ENCODE measurements at places on chromosomes 4 and X.

DNA sequence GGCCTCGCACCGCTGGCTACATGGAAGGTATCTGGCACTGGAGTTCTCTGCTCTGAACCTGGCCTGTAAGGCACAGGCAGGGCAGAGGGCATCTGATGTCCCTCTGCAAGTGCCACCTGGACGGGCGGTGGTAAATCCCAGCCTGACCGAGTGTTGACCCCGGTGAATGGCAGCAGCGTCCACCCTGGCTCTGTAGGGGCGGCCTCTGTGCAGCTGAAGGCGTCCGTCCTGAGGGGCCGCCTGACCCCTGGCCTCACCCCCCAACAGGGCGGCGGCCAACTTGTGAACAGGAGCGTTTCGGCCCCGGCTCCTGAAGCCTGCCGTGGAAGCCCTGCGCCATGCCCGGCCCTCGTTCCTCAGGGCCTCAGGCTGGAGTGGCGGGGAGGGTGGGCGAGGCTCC, 51.4 kb downstream of the CPZ start:
- DNase-seq, result no peak

GRCh38 chr4:1994938-1995337, 13.8 kb downstream of the NELFA start:
- DNase-seq, result no peak

GRCh38 chrX:9339603-9340491, 125.0 kb upstream of the TBL1X start:
- peak; percentile 69 for DNase-seq

GRCh38 chrX:150731795-150732194, 38.6 kb downstream of the MTMR1 start:
- DNase-seq, result no peak

GRCh38 chr4:126874533-126874932, 758.2 kb upstream of the INTU start:
- no peak for DNase-seq

DNA sequence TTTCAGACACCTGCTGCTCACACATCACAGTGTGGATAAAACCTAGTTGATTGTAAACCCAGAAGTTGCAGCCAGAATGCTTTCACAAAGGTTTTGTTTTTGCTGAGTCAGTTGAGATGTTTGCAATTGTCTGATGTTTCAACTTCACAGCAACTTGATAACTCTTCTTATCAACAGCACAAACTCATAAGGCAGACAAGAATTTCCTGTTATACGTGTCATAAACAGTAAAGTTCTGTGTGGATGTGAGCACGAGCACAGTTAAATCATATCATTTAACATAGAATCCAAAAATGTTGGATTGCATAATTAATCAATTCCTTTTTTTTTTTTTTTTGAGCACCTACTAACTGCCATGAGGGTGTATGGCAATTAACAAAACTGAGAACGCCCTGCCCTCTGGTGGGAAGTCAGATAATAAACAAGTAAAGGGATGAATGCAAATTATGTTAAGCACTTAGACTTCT, 512.2 kb downstream of the PDHA2 start:
- DNase-seq, result no peak

DNA sequence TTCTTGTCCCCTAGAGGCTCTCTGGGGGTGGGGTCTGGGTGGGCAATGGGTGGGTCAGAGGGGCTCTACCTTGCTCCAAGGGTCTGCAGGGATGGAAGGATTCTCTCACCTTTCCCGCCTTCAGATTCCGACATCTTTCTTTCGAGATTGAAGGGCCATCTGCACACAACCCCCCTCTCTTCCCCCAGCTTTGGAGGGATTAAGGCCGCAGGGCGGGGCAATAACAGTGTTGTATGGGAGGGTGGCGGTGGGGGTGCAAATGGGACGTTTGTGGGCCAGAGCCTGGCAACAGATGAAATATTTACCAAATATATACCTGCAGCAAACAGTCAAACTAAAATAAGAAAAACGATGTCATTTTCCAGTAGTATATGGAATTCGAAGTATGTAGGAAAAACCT, at the start of gene CACNA1F:
Gene CACNA1F (minus strand): TSS at position 165 of the 400 bp plus-strand sequence. CDS start 31 bp downstream, at position 134.
- DNase-seq, result no peak

GRCh38 chr4:114807357-114807756, 208.8 kb downstream of the UGT8 start:
- DNase-seq, result no peak

GRCh38 chrX:81390237-81390636, 188.3 kb downstream of the SH3BGRL start:
- DNase-seq, result no peak

- DNase-seq, result no peak
Observed at GRCh38 chr4:149794352-149794751, 21.3 kb downstream of the IQCM start.

GRCh38 chrX:17359500-17359899, 15.5 kb upstream of the NHS start:
- DNase-seq, result no peak

DNA sequence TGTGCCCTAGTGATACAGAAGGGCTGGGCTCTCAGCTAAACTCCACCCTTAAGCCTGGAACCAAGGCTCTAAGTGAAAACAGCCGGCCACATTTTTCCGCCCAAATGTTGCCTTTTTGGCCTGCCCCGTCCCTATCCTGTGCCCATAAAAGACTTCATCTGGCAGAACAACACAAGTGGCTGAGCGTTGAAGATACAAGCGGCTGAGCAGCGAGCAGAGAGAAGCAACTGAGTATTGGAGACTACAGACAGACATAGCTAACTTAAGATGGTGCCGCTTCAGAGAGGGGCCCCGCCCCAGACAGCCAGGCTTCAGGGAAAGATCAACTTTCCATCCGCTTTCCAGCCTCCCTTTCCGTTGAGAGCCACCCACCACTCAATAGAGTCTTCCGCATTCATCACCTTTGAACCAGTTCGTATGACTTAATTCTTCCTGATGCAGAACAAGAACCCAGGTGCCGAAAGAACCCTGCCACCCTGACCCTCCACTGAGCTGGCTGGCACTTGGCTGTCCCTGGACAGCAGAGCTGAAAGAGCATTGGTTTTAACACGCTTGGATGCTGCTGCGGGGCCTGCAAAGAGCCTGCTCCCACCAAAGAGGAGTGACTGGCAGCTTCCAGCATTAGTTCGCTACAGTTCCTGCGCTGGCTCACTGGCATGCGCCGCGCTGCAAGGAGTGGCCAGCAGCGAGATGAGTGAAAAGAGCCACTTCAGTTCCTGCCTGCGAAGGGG, 853.2 kb upstream of the INTU start:
- no peak for DNase-seq

GRCh38 chr4:55681430-55681829, 45.3 kb upstream of the NMU start:
- no peak for DNase-seq

GRCh38 chr4:163556177-163556576, 61.7 kb downstream of the TMA16 start:
- no peak for DNase-seq

DNA sequence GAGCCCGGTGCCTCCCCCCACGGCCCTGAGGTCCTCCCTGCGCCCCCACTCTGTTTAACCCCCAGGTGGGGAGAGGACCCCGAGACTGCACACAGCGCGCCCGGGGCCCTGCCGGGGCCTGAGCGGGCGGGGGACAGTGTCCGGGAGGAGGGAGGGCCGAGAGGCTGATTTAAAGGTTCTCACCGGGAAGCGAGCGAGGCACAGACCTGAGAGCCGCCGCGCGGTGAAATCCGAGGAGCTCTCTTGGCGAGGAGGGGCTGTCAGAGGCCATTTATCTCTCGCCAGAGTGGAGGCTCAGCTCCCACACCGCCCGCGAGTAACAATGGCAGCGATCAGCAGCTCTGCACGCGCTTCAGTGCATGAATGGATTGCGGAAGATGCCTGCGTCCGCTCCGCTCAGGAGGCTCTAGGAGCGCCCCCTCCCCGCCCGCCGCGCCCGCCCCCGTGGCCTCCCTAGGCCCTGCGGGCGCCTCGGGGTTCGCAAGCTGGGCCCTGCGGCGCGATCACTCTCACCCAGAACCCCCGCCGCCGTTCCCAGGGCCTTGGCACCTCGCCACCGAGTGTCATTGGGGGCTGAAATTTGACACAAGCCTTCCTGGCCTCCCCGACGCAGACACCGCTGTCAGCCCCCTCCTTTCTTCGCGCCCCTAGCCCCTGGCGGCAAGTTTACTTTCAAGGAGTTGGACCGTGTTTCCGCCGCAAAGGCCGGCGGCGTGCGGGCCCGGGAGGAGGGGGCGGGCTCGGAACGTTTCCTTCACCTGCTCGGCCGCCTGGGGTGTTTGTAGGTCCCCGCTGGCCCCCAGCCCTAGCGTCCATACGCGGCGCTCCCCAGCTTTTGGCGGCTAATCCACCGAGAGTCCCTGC, 48.7 kb upstream of the BCOR start:
- DNase-seq, result no peak

DNA sequence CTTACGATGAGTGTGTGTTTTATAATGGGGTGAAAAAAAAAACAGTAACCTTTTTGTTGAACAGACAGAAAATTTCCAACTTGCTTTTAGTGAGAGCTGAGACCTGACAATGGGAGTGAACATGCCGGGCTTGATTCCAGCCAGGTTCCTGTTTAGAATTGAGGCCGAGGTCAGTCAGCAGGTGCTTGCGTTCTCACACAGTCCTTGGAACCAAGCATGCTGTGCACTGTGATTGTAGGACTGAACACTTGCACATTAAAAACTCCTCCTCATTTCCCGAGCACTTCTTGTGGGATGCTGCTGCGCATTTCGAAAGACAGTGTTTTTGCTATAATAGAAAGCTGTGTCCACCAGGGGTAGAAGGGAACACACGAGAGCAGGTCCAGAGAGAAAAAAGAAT, 51.8 kb downstream of the TMEM131L start:
- no peak for DNase-seq

DNA sequence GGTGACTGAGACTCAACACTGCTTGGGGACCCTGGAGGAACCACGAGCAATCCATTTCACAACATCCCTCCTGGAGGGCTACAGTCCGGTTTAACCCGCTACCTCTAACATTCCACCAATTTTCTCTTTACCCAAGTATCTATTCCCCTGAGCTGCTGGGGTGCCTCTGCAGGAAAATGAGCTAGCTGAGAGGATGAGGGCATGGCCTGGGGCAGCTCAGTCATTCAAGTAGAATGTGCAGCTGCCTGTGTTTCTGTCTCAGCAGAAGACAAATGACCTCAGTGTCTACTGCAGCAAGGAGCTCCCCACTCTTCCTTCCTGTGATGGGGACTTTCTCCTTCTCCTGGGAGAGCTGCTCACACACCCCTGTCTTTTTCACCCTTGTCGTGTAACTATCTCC, 120.8 kb downstream of the ZNF518B start:
- DNase-seq, result no peak

DNA sequence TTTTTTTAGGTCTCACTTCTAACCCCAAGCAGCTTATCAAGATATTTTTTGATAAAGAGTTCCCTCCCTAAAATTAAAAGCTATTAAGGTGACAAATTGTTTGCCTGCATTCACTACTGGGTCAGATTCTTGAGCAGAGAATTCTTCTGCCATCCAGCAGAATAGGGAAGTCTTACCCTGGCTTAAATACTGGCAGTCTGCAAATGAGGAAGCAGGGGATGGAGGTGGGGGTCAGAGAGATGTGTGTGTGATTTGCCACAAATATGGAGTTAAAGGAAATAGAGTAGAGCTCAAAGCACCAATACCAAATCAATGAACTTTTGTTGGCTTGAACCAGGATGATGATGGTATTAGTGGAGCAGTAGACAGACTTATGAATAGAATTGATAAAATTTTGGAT, 122.2 kb downstream of the ANXA5 start:
- no peak for DNase-seq

DNA sequence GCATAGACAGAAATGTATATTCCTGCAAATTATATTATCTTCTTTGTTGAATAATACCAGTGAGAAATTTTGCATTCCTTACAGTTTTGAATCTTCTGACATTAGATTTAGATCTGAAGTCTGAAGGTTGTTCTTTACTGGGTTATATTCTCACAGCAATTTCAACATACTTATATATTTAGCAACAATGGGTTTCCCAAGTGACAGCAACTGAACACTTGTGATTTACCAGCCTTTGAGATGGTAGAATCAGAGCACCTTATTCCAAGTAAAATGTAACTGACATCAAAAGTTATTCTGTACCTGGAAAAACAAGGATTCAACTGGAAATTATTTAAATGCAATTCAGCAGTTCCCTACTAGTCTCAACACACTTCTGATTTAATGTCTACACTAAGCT, 66.0 kb downstream of the RELL1 start:
- DNase-seq, result no peak

- DNase-seq, result no peak
Observed at GRCh38 chrX:136541294-136541693, 9.3 kb downstream of the VGLL1 start.

DNA sequence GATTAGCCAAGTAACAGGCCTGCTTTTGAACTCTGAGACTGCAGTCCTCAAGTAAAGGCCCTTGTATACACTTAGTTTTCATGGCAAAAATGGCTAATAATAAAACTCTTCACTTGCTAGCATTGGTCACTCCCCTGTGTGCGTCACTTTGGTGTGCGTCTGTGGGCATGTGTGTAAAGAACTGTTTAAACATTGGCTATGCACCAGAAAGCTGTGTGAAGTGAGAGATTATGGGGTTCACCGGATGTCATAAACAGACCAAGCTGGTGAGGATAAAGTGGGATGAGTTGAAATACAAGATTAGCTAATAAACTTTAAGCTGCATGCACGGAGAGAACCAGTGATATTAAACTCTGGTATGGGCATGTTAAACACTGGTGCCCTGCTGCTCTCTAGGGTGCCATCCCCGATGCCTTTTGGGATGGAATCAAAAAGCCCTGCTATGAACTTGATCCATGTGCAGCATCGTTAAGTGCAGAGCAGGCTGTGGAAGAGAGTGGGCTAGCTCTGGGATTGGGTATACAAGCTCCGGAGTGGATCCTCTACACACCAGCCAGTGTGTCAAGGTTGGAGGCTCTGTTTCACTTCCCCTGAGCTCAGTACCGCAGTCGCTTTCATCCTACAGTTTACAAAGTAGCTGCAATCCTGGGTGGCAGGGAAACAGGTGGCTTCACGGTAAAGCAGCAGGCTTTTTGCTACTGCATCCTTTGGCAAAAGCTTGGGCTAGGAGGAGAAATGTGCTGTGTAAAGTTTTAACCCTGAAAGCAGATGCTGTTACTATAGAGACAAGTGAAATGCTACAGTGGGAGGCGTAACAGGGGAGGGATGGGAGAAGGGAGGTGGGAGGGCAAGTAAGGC, 108.3 kb upstream of the SLC4A4 start:
- DNase-seq, result no peak

- no peak for DNase-seq
Observed at GRCh38 chr4:123618606-123619005, 222.0 kb downstream of the SPRY1 start.

DNA sequence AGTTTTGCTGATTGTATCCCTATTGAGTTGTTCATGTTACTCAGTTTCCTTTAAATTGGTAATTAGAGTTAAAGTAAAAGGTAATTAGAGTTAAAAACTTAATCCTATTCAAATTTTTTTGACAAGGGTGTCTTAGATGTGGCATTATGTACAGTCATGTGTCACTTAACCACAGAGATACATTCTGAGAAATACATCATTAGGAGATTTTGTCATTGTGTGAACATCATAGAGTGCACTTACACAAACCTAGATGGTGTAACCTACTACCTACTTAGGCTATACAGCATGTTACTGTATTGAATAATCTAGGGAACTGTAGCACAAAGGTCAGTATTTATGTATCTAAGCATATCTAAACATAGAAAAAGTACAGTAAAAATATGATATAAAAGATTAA, 39.2 kb downstream of the BEX3 start:
- no peak for DNase-seq

Data from left ventricle myocardium inferior (tissue), 1 donor.